Cortex of kidney (tissue), 1 donor: ENCODE measurements at places on chromosomes 16 and 17.

- DNase-seq = no peak
Observed at GRCh38 chr17:73284354-73284753, 22.7 kb upstream of the CPSF4L start.

GRCh38 chr16:87505834-87506233, 13.0 kb upstream of the ZCCHC14 start:
- DNase-seq = no peak

GRCh38 chr16:57462978-57463362, 491 bp downstream of the POLR2C start:
- no peak for DNase-seq

DNA sequence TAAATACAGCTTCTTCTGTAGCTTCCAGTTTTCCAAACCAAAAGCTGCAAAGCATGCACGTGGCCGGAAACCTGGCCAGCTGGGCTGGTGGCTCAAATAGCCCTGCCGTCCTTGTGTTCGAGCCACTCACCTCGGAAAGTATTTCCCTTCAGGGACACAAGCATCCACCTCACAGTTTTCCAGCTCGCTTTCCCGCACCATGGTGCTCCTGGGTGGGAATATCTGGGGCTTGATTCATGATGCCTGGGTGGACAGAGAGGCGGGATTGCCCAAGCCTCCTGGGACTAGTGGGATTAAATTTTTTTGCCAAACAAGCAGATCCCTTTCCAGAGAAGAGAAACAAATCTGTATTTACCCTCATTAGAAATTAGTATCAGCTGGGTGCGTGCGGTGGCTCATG, 7.1 kb upstream of the MVD start:
- DNase-seq = no peak

GRCh38 chr17:41211845-41212466, 14.5 kb upstream of the KRTAP9-2 start:
- DNase-seq = no peak

DNA sequence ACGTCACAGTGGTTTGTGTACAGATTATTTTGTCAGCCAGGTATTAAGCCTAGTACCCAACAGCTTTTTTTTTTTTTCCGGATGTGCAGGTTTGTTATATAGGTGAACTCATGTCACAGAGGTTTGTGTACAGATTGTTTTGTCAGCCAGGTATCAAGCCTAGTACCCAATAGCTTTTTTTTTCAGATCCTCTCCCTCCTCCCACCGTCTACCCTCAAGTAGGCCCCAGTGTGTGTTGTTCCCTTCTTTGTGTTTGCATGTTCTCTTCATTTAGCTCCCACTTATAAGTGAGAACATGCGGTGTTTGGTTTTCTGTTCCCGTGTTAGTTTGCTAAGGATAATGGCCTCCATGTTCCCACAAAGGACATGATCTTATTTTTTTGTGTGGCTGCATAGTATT, 19.9 kb downstream of the RPTOR start:
- DNase-seq = no peak

DNA sequence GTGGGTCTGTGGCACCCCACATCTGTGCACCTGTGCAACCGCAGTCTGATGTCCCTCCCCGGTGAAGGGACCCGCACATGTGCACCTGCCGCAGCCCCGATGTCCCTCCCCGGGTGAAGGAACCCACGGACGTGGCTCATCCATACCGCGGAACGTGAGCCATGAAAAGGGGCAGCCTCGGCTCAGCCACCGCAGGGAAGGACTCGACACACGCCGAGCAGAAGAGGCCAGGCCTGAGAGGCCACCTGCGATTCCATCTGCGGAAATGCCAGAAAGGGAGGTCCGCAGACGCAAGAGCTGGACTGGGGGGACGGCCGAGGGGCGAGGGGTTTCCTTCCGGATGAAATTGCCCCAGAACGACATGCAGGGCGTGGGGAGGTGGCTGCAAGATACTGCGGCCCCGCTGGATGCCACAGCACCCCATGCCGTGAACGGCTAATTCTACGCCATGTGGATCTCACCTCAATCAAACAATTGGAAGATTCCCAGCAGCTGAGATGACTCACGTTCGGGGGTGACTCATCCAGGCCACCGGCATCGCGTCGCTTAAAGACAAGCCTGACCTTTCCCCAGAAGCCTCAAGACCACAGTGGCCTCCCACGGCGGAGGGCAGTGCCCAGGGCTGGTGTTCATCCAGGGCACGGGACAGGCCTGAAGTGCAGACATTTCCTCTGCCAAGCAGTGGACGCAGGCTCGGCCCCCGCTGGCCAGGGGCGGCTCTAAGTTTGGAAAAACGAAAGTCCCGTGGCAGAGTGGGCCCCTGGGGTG, 21.0 kb downstream of the SOX8 start:
- no peak for DNase-seq

- no peak for DNase-seq
Observed at GRCh38 chr17:35541434-35541833, 4.0 kb upstream of the SLFN12L start.

- no peak for DNase-seq
Observed at GRCh38 chr17:50682441-50682840, 25.3 kb downstream of the ANKRD40 start.

GRCh38 chr17:48528936-48529682, 1.7 kb downstream of the HOXB1 start:
- DNase-seq = no peak

DNA sequence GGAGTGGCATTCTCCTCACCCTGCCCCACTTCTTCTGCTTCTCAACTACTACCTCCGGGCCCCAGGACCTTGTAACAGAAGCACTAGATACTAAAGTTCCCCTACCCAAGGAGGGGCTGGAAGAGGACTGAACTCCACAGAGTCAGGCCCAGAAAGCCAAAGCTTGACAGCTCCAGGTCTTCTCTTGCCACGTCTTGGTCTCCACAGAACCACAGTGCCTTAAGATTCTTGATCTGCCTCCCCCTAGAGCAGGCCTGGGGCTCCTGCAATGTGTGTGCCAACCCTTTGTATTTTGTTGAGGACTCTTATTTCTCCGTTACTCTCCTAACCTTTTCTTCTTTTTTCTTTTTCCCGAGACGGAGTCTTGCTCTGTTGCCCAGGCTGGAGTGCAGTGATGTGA, 4.0 kb downstream of the SLC16A13 start:
- no peak for DNase-seq

DNA sequence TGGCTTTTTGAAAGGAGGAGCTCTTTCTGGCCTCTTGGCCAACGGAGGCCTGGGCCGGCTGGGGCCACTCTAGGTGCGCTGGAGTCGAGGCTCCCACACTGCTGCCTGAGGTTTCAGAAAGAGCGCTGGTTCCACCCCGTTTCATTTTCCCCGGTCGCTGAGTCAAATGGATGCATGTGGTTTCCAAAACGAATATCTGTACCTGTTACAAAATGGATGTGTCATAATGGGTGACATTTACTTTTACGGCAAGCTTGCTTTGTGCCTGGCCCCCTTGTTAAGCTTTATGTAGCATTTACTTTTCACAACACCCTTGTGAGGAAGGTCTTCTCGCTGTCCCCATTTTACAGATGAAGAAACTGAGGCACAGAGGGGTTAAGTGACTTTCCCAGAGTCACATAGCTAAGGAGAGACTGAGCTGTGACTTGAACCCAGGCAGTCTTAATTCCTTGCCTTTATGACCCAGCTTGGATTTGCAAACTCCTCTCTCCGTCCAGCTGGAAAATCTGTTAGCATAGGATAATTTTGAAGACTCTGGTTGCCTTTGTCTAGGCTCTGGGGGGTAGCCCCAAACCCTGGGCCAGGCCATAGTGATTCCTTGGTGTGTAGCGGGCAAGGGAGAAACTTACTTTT, 10.6 kb downstream of the KSR1 start:
- DNase-seq = no peak

DNA sequence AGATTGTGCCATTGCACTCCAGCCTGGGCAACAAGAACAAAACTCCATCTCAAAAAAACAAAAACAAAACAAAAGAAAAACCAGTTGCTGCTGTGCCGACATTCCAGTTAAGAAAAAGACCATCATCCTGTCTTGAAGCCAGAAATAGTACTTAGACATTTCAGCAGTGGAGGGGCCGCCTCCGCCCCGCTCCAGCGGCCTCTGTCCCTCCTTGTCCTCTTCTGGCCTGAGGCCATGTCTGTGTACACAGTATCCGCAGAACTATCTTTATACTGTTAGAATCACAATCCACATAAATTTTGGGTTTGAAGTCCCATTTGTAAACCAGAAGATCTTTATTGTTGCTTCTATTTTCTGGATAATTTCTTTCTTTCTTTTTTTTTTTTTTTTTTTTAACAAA, 24.9 kb downstream of the ZC3H18 start:
- no peak for DNase-seq

DNA sequence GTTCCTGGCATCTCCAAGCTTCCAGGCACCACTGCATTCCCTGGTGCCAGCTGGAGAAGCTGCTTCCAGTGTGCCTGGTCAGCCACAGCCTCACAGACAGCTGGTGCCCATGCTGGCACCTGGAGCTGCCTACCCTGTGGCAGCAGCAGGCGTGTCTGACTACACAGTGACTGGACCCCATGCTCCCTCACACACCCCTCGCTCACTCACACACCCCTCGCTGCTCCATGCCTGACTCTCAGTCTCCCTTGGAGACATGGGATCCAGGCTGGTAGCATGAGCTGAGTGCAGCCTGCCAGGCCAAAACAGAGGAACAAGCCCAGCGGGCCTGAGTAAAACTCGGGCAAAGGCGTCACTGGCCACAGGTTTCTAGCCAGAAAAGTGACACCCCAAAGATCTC, 59.1 kb upstream of the SMIM36 start:
- no peak for DNase-seq

- no peak for DNase-seq
Observed at GRCh38 chr16:69077251-69077650, 28.2 kb upstream of the HAS3 start.

GRCh38 chr16:1428511-1428910, 2.4 kb upstream of the PERCC1 start:
- DNase-seq = no peak
